Ascending aorta (tissue), 2 donors: ENCODE measurements at places on chromosomes 11 and 22. TPM values are rescaled to one million over a fixed set of nuclear protein-coding genes. Genes with fewer than 3 reads are reported as not detected.

- DNase-seq = no peak
Measured at GRCh38 chr11:118938491-118939403, 13.0 kb upstream of the BCL9L start.

DNA sequence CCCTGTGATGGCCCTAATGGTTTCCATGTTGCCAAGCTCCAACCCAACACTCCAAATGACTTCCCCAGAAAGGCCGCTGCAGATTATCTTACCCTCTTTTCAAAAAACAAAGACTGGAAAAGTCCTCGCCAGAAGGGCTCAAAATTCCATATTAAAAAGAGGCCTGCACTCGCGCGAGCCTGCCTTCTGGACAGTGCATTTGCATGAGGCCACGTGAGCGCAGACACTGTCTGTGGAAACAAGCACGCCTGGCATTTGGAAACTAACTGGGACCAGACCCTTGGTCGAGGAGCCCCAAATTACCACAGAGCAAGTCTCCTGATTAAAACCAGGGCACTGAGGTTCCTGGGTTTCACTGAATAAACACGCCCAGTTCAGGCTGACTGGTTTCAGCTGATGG, 42.9 kb downstream of the ABTB2 start:
- no peak for DNase-seq

DNA sequence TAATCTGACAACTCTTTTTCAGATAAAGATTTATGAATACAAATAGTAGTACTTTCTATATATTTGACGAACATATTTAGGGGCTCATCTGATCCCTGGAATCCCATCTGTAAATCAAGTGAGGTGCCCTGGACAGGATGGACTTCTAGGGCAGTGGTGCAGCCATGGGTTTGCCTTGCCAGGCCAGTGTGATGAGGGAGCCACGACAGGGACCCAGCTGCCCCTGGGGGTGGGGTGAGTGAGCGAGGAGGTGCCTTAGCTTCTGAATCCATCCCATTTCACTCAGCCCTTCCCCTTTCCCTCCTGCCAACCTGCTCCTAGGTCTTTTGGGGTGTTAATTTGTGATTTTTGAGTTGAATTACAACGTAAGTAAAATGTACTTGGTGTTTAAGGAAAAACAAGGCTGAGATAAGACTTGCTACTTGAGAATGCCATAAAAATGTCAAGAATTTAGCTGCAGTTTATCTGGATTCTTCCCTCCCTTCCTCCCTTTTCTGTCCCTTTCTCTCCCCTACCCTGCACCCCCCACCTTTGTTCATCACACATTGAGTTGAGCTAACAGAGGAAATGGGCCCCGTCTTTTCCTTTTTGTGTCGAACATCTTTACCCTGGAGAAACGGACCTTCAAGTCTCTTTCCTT, 60.8 kb downstream of the PPFIBP2 start:
- no peak for DNase-seq

DNA sequence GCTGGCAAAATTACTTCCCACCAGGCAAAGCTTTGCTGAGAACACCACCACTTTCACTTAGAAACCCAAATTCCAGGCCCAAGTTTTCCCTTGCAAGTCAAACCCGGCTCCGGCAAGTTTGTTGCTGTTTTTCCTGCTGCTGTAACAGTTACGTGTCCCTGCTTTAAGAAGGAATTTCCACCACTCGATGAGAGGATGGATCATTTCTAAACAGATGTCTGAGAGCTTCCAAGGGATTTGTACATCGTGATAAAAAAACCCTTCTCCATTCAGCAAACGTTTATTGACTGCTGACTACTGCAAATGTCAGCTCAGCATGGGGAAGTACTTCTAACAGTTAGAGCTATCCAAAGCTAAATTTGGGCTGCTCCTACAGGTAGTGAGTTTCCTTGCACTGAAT, 19.7 kb downstream of the P2RX3 start:
- no peak for DNase-seq

DNA sequence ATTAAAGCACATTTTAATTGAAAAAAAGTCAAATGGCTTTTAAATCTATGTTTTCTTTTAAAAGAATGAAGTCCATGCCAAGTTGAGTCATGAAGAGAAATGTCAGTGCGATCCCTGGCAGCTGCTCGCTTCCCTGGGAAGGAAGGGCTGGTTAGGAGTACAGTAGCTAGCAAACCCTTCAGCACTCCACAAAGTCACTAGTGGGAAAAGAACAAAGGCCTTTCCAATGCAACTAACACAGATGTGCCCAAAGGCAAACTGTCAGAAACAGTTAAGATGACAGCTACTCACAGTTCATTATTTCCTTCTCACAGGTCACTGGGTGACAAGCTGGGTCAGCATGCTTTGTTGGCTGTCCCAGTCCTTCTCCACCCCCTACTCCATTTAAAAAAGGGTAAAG, 308.7 kb downstream of the DCDC1 start:
- DNase-seq = no peak

ARHGAP8 gene
- not detected for total RNA-seq

- no peak for DNase-seq
Measured at GRCh38 chr11:16814410-16815046, 76.1 kb downstream of the C11orf58 start.

- no peak for DNase-seq
Measured at GRCh38 chr11:19952116-19952605, 208.1 kb downstream of the DBX1 start.

GRCh38 chr11:30431127-30431814, 108.4 kb downstream of the ARL14EP start:
- DNase-seq = no peak

IGSF9B gene
- total RNA-seq = 162 TPM

GRCh38 chr11:22807855-22808570, 21.6 kb downstream of the SVIP start:
- DNase-seq = no peak

OR51E1 gene
- 1.7 TPM for total RNA-seq

KIAA1671 gene
- total RNA-seq = 79.0 TPM

SPI1 gene
- 98.2 TPM for total RNA-seq

- DNase-seq = no peak
Measured at GRCh38 chr11:125236072-125236825, 71.7 kb downstream of the PKNOX2 start.

DNA sequence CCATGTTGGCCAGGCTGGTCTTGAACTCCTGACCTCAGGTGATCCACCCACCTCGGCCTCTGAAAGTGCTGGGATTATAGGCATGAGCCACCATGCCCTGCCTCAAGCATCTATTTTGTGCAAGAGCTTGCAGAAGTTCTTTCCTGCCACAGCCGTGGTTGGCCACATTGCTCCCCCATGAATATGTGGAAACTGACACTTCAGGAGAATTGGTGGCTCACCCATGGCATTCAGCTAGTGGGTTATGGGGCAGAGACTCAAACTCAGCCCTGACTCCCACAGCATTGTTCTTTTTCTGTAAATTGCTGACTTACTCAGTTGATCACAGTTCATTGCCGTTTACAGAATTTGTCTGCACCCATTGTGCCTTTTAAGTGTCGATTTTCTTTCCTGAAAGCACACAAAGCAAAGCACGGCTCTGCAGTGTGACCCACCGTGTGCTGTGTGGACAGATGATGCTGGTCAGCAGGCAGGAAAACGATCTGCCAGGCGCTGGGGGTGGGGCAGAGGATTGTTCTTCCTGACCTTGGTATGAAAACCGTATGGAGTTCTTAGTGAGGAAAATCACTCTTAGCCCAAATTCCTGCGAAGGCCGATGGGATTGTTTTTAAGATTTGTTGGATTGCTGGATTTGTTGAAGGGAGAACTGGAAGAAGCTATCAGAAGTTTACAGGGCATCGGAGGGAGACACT, 115.6 kb downstream of the PTPRJ start:
- no peak for DNase-seq

RAB38 gene
- not detected for total RNA-seq

GRCh38 chr11:21460082-21460481, 732.8 kb upstream of the ANO5 start:
- DNase-seq = no peak

EXT2 gene
- 342 TPM for total RNA-seq

DNA sequence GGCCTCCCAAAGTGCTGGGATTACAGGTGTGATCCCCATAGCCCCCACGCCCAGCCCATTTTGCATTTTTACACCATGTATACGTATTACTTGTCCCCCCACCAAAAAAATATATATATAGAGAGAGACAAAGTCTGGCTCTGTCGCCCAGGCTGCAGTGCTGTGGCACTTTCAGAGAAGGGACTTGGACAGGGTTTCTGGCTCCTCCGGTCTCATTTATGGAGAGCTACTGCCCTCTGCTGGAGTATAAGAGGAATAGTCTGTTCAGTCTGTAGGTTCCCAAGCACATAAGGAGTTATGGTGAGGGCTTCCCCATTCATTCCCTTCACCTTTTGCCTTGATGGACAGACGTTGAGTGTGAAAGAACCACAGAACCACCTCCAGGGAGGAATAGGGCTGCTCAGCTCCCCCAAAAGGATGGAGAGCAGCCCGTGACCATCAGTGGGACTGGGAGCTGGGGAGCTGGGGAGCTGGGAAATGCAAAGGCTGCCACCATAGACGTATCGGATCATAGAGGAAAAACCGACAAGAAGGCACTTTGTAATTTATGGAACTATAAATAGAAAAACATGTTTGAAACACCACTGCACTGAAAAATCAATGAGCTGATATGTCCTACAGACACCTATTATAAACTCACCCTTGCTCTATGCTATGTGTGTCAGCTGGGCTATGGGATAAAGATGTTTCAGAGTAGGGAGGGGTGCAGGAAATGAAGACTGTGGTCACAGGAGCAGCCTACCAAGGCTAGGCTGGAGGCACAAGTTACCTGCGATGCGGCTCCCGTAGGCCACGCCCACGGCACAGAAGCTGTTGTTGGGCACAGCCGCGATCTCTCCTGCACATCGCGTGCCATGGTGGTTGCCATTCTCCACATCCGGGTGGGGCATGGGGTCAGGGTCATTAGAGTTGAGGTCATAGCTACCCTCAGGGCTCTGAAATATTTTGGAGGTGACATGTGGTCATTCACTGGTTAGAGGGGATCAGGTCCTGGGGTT, 5.2 kb downstream of the PCSK7 start:
- no peak for DNase-seq

OR4C12 gene
- total RNA-seq = not detected

PAX6 gene
- not detected for total RNA-seq

DNA sequence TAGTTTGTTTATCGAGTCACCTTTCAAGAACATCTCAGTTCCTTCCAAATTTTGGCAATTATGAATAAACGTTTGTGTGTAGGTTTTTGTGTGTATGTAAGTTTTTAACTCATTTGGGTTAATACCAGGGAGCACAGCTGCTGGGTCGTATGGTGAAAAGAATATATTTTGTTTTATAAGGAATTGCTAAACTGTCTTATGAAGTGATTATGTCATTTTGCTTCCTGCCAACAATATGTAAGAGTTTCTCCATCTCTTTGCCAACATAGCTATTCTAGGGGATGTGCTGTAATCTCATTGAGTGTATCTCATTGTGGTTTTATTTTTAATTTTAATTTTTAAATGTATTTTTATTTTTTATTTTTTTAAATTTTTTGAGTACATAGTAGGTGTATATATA, 27.3 kb downstream of the BCL2L13 start:
- no peak for DNase-seq

DNA sequence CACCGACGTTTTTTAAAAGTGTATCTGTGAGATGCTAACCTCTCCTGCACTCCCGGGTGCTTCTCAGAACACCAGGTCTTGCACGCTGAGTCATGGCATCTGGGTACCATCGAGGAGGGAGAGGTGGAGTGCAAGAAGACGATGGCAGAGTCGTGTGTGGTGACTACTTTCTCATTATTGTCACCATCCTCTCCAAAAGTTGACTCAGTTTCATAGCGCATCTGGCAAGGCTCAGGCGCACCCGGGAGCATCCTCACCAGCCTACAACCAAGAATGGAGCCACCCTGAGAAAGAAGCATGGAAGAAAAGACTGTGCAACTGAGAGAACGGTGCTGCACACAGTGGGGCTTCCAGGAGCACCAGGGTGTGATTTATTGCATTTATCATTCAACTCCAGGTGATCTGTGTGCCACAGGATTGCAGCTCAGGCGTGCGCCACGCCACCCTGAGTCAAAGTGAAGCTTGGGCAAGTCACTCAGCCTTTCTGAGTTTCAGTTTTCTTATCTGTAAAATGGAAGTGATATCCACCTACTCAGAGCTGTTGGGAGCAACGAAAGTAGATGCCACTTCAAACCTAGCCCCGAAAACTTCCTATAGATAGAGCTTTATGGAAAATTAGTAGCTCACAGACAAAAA, 65.4 kb downstream of the LINC01488 start:
- DNase-seq = peak; percentile 39

GLYAT gene
- not detected for total RNA-seq

GRCh38 chr11:69385144-69385820, 91.3 kb downstream of the MYEOV start:
- peak; percentile 4 for DNase-seq

- no peak for DNase-seq
Measured at GRCh38 chr22:48709976-48710375, 1117.7 kb downstream of the BRD1 start.

PUS3 gene
- total RNA-seq = 31.3 TPM

MUC6 gene
- not detected for total RNA-seq

DNA sequence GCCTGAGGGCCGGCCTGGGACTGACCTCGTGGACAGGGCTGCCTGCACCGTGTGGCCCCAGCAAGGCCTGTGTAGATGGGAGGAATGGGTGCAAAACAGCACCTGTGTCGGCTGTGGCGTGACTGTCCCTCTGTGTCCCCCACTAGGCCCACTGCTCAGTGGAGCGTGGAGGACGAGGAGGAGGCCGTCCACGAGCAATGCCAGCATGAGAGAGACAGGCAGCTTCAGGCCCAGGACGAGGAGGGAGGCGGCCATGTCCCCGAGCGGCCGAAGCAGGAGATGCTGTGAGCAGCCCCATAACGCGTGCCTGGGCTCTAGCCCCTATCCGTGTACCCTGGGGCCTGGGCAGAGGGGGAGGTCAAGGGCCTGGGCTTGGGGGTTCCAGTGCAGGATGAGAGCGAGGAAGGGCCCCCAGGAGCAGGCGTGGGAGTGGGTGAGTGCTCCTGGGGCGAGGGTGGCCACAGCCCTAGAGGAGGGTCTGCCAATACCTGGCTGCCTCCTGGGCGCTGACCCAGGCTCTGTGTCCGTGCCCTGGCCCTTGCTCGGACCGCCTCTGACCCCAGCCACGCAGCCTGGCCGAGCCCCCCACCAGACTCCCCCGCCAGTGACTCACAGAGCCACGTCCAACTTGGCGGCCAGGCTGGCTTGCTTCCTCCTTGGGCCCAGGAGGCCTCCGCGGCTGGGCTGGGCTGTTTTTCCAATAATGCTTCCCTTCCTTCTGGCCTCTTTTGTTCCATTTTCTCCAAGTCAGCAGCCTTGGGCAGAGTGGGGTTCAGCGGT, 11.6 kb downstream of the PRR33 start:
- DNase-seq = peak; percentile 87

DNA sequence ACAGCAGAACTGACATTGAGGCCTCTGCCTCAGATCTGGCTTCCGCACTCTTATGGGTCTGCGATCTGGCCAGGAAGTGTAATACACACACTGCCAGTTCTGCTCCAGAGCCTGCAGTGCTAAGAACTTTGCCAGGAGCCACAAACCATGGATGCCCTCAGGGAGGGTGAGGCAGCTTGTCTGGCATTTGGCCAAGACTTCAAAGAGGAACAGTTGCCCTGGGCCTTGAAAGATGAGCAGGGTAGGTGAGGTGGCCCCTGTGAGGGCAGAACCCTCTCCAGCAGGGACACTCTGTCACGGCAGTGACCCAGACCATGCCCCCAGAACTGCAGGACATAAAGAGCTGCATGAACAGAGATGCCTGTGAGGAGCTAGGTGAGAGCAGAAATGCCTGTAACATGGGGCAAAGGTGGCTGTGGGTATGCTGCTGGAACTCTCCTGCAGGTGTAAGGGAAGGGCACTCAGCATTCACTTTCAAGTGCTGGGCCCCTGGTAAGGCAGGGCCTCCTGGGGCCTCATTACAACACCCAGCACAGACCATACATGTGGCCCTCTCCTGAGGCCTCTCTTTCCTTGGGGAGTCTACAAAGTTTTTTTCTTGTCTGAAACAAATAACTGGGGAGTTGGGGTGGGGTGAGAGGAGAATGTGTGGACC, 47.3 kb downstream of the NEU3 start:
- DNase-seq = no peak

FAT3 gene
- total RNA-seq = 2.8 TPM
